Activated CD4-positive, alpha-beta T cell treated with anti-CD3 and anti-CD28 coated beads for 1 hour (primary cell): ENCODE measurements at places on chromosomes 12 and 14.

- no peak for DNase-seq
Observed at GRCh38 chr12:131352296-131352900, 358.5 kb upstream of the SFSWAP start.

DNA sequence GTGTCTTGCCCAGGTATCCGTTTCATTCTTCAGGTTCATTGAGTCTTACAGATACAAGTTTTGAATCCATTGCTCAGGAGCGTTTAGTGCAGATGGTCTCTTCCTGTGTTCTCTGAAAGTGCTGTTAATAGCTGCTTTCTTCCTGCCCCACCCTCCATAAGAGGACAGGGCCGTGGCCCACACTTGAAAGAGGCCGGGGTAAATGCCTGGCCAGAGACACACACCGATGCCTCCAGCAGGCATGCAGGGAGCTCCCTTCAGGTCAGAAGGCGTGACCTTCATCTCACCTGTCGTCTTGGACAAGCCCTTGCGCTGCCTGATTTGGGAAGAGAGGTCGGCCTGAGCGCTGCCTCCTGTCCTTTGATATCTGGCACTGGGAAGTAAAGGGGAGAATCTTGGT lies 11.6 kb downstream of the PRKAB1 start:
- DNase-seq, result no peak

DNA sequence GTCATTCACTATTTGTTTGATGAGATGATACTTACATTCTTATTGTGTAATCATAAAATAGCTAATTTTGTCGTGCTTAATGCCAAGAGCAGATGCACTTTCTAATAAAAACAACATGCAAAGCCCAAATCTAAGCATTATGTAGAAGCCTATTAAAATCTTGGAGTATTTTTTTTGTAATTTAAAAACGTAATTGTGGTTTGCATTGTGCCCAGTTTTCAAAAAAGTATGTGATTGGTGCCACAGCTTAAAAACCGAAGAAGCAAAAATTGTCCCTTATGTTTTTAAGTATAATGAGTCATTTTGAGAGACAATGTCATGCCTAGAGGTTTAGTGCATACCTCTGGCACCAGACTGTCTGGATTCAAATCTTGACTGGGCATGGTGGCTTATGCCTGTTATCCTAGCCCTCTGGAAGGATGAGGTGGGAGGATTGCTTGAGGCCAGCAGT lies 464.8 kb upstream of the RGS6 start:
- DNase-seq, result no peak

GRCh38 chr12:132367071-132367851 lies 37.9 kb upstream of the GALNT9 start:
- no peak for DNase-seq

GRCh38 chr12:122865268-122866231 lies 30.3 kb downstream of the HIP1R start:
- DNase-seq, result no peak

- no peak for DNase-seq
Observed at GRCh38 chr14:60092526-60092920, 800 bp downstream of the PCNX4 start.

DNA sequence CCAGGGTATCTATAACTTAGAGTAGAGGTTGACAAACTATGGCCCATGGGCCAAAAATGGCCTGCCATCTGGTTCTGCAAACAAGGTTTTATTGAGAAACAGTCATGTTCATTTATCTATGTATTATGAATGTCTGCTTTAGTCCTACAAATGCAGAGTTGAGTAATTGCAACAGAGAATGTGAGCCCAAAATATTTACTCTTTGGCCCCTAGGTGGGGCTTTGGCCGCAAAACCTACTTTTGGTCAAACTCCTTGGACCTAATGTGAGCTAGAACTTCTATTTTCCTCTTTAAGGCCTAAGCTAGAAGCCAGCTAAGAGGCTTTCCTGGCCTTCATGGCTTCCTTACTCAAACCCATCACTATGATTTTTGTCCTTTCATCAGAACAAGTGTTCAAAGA lies 379.1 kb downstream of the NELL2 start:
- DNase-seq, result no peak
